Left lung (tissue), 14 donors: ENCODE measurements at places on chromosomes 2 and 18. TPM values are rescaled to one million over a fixed set of nuclear protein-coding genes. Genes with fewer than 3 reads are reported as not detected.

The KRTCAP3 gene
- 16.3 TPM for polyA plus RNA-seq

The IL1F10 gene
- not detected for polyA plus RNA-seq

The SKA1 gene
- 5.0 TPM for polyA plus RNA-seq

The PDE1A gene
- 11.9 TPM for polyA plus RNA-seq

GRCh38 chr2:101815739-101816391 lies 118.4 kb downstream of the MAP4K4 start:
- DNase-seq = no peak

DNA sequence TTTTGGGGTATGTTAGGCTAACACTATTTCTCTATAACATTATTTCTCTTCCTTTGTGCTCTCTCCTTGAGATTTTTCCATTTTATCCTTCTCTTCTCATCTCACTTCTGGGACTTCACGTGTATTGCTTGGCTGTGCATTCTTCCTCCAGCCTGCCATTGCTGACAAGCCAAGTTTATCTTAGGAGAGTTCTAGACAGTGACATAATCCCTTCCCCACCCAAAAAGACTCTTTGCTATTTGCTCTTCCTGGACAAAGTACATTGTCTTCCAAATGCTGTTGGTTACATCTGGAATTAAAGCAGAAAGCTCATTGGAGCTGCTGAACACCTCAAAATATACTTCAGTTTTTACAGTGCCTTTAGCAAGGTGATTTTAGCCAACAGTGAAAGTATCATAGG lies 8.9 kb downstream of the TSPYL6 start:
- DNase-seq = no peak

- no peak for DNase-seq
These were observed 91.3 kb downstream of the FAM210A start for GRCh38 chr18:13635046-13635445.

- DNase-seq = no peak
These were observed 118.7 kb downstream of the KLHL29 start for GRCh38 chr2:23503682-23504081.
